ENCODE measurements at places on chromosomes 2 and 18. TPM values are rescaled to one million over a fixed set of nuclear protein-coding genes. Genes with fewer than 3 reads are reported as not detected.

- DNase-seq: no peak
Observed at GRCh38 chr2:168167511-168168263, 79.7 kb downstream of the STK39 start.

- no peak for DNase-seq
Observed at GRCh38 chr18:10893196-10893595, 256.2 kb downstream of the PIEZO2 start.

GRCh38 chr2:189369566-189369965, 71.7 kb upstream of the WDR75 start:
- DNase-seq: no peak

DNA sequence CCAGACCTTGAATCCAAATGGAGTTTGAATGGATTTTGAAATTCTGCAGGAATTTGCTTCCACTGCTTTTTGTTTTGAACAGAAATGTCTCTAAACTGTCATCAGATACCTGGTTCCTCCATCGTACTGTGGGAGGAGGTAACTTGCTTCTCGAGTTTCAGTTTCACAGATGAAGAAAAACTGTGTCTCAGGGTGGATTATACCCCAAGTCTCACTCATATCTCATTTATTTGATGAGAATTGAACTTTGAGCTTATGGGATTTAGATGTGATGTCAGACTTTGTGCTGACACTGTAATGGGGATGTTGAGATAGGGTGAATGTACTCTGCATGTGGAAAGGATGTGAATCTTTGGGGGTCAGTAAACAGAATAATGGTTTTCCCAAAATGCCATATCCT, 107.5 kb downstream of the GORASP2 start:
- no peak for DNase-seq

- no peak for DNase-seq
Observed at GRCh38 chr18:396556-396955, 103.9 kb downstream of the COLEC12 start.

SERPINB7 gene
- total RNA-seq: not detected

GALNT13 gene
- total RNA-seq: 19.5 TPM

GDF7 gene
- total RNA-seq: 2.2 TPM

LDLRAD4 gene
- 52.3 TPM for total RNA-seq

Measured in urinary bladder (tissue), 4 donors.